ENCODE measurements at places on chromosomes 7 and 10.

- no peak for DNase-seq
These were observed 230.8 kb downstream of the SKAP2 start for GRCh38 chr7:26633557-26633956.

DNA sequence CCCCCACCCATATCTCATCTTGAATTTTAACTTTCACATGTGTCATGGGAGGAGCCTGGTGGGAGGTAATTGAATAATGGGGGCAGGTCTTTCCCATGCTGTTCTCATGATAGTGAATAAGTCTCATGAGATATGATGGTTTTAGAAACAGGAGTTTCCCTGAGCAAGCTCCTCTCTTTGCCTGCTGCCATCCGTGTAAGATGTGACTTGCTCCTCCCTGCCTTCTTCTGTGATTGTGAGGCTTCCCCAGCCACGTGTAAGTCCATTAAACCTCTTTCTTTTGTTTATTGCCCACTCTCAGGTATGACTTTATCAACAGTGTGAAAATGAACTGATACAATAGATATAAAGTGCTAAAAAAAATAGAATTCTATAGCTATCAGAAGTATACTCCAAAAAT is 168.8 kb downstream of the CXCL12 start:
- no peak for DNase-seq

DNA sequence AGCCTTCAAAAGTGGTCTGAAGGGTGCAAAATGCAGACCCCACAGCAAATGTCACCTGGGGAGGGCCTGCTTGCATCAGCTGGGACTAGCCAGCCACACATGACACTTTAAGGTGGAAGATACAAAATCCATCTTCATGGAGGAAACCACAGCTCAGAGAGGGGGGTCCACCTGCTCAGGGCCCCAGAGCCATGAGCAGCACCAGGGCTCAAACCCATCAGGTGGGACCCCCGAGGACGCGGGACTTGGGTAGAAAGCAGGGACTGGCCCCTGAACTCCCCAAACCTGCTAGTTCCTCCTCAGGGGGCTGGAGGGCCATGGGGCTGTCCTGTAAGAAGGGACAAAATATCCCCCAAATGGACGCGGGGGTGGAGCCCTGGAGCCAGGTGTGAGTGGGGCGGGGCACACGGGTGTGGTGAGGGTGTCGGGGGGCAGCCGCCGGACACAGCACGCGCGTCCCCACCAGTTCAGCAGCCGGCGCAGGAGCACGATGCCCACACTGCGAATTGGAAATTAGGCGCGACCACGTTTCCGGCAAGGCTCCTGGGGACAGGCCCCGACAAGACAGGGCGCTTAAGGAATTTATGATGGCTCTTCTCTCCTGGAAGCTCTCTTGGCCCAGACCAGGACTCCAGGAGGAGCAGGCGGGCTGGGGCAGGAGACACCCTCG is 8.0 kb downstream of the PDGFA start:
- DNase-seq: peak; percentile 82

DNA sequence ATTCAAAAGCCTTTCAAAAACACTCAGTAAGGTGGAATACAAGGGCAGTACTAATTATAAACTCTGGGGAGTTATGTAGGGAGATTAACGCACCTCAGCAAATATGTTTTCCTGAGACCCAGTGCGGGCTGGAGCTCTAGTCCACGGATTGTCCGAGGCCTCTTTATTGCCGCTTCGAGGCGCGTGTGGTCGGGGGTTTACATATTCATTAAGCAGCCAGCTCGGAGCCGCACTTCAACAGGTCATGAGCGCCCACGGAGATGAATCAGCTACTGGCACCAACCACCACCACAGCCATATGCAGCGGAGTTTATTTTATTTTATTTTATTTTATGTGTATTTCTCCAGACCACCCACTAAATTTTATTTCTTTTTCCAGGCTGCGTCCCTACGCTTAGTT is 195.9 kb upstream of the ADARB2 start:
- no peak for DNase-seq

DNA sequence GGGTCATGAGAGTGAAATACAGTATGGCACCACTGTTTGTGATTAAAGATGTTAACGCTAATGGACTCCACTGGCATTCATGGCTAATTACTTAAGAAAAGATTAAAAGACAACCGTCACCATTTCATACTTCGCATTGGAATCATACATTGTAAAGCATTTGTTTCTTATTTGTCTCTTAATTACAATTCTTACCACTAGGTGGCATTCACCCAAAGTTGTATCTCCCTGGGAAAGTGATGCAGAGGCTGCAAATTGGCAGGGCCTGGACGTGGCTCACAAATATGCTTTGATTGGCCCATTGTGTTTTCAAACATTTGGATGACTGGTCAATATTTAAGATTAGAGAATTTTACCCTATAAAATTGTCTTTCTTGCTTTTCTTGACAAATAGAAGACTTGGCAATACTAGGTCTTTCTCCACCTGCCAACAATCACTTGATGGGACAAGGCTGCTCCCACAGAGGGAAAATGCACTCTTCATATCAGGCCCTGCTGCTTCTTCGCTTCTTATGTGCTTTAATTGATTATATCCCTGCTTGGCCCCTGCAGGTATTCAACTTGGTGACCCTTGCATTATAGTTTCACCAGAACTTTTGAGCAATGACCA is 72.1 kb upstream of the STARD3NL start:
- peak; percentile 57 for DNase-seq

DNA sequence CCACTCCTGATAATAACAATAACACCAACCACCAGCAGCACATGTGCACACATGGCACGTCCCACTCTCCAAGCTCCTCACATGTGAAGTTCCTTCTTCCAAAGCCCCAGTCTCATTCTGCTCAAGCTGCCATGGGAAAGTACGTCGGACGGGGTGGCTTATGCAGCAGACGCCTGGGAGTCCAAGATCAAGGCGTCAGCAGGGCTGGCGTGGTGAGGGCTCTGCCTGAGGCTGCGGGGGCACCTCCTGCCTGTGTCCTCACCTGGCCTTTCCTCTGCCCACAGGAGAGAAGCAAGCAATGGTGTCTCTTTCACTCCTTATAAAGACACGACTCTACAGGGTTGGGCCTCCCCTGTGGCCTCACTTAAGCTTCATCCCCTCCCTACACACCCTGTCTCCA is 68.8 kb upstream of the INSIG1 start:
- no peak for DNase-seq

Measured in epithelial cell of esophagus (primary cell).